ENCODE measurements at places on chromosomes 7 and 10.

GRCh38 chr7:29075606-29076005 lies 70.7 kb downstream of the CPVL start:
- no peak for DNase-seq

DNA sequence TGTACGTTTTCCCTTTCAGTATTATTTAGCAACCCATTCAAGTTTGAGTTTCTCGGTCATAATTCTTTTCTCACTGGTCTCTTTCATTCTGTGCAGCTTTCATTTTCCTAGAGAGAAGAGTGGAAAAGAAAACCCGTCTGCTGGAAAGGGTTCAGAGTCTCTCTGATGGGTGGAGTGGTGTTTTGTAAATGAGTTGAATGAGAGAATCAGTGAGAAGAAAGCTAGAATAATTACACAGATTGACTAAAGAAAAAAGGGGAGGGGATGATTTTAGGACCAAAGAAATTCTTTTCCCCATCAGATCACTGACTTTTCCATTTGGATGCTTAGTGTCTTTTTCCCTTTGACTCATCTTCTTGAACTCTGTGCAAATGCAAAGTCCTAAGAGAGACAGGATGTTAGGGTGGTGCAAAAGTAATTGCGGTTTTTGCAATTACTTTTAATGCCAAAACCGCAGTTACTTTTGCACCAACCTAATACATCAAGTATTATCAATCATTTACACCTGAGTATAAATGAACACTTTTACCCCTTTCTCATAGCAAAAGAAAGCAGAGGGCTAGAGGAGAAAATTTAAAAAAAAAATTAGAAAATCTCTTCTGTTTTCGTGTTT lies 242.1 kb upstream of the SP4 start:
- DNase-seq = no peak

DNA sequence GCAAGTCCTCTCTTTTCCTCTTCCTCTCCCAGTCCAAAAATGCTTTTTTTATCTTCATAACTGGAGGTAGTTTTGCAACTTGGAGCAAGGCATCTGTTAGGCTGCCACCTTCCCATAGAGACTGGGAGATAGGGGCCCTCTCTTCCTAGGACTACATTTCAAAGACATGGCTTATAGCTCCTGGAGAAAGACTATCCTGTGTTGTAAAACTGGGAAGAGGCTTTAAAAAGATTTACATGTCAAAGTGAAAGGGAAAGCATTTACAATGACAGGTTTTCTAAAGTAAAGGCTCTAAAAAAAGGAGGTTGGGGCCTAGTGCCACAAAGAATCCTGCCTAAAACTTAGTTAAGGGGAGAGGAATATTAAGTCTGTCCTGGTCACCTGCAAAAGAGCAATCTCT lies 82.2 kb upstream of the SEMA3E start:
- DNase-seq = no peak

GRCh38 chr7:2245883-2246675 lies 4.1 kb downstream of the NUDT1 start:
- DNase-seq = no peak

GRCh38 chr10:126372396-126372795 lies 15.9 kb downstream of the ADAM12 start:
- no peak for DNase-seq

GRCh38 chr7:49119706-49120105 lies 195.4 kb downstream of the CDC14C start:
- no peak for DNase-seq

DNA sequence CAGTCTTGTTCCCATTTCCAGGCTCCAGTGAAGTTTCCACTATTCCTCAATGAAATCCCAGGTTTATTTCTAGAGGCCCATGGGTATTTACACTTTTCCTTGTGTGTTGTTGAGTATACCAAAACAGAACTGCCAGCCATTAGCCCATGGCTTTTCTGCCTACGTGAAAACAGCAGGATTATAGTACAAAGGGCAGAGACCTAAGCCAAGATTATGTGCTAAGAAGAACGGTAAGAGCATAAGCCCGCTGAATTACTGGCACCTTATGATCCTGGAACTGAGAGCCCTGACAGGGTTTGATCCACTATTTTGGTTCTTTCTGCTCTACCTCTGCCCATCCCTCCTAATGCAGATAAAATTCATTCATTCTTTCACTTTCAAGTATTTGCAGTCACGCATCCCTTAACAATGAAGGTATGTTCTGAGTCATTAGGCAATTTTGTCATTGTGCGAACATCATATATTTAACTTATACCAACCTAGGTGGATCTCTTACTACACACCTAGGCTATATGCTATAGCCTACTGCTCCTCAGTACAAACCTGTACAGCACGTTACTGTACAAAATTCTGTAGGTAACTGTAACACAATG lies 16.0 kb downstream of the SEMA3C start:
- no peak for DNase-seq

- no peak for DNase-seq
These were observed 31.1 kb upstream of the TOMM7 start for GRCh38 chr7:22853674-22854157.

- no peak for DNase-seq
These were observed 75.3 kb upstream of the DNAAF5 start for GRCh38 chr7:651032-651728.

- no peak for DNase-seq
These were observed 84.0 kb upstream of the GTF2I start for GRCh38 chr7:74573512-74573911.

GRCh38 chr7:66699998-66700397 lies 40.5 kb upstream of the RABGEF1 start:
- DNase-seq = no peak

GRCh38 chr7:42262964-42263363 lies 26.0 kb upstream of the GLI3 start:
- no peak for DNase-seq

DNA sequence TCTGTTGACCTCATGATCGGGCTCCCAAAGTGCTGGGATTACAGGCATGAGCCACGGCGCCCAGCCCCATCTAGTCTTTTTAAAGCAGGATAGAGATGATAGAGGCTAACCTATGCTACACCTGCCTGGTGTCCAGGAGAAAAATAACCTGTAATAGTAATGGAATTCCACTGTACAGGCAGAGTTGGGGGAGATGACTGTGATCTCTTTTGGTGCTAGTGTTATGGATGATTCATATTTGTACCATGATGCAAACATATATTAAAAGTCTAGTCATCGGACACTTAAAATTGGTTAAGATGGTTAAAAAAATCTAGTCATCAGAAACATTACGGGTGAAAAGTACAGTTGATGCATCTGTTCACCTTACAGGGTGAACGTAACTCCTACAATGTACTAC lies 6.1 kb upstream of the SAR1A start:
- DNase-seq = no peak

- peak; percentile 47 for DNase-seq
These were observed 445 bp downstream of the REEP3 start for GRCh38 chr10:63521416-63522276.

- no peak for DNase-seq
These were observed 2.4 kb downstream of the ADCK2 start for GRCh38 chr7:140674899-140675701.

- no peak for DNase-seq
These were observed 62.5 kb downstream of the PWWP2B start for GRCh38 chr10:132459301-132460003.

GRCh38 chr10:23438547-23439451 lies at the start of gene OTUD1:
TSS of gene OTUD1 (plus strand) at chr10:23439075. CDS start at chr10:23439458, 383 bp downstream.
- DNase-seq = peak; percentile 90

DNA sequence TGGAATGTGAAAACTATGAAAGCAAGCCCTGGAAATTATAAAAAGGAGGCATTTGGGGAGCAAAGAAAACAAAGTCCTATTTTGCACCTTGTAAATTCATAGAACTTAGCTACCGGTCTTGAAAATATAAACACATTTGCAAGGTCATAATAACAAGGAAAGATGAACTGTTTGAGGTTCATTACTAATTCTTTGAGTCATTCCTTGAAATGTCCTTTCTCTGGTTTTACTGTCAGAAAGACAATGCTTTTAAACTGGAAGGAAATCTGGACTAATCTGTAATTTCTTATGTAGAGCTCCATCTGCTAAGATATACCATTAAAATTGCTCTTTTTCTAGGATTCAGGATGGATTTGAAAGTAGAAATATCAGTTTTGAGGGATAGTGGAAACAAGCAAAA lies 1.4 kb downstream of the ERLIN1 start:
- no peak for DNase-seq

DNA sequence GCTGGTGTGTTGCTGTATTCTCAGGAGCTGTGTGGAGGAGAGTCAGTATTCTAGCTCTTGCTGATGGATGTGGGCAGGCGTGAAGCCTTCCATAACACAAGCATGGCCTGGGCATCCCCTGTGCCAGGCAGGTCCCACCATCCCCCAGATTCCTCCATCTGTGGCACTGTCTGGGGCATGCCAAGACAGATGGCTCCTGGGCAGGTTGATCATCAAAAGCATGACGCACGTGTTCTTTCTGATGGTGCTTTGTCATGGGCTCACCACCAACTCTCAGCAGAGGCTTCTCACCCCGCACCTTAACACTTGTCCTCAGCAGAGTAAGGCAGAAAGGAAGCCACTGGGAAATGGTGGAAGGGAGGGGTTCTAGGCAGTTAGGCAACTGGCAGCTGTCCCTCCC lies 364.3 kb downstream of the PLXNA4 start:
- DNase-seq = no peak

- DNase-seq = no peak
These were observed 534.2 kb upstream of the ZWINT start for GRCh38 chr10:56895306-56895705.

DNA sequence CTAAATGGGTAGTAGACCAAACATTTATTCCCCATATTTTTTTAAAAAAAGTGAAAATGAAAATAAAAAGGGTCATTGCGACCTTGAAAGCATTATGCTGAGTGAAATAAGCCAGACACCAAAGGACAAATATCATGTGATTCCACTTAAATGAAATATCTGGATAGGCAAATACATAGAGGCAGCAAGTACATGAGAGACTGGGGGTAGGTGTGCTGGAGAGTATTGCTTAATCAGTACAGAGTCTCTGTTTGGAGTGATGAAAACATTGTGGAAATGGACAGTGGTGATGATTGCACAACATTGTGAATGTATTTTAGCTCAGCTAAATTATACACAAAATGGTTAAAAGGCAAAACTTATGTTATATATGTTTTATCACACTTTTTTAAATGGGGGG lies 169.4 kb downstream of the AKR1D1 start:
- DNase-seq = no peak

DNA sequence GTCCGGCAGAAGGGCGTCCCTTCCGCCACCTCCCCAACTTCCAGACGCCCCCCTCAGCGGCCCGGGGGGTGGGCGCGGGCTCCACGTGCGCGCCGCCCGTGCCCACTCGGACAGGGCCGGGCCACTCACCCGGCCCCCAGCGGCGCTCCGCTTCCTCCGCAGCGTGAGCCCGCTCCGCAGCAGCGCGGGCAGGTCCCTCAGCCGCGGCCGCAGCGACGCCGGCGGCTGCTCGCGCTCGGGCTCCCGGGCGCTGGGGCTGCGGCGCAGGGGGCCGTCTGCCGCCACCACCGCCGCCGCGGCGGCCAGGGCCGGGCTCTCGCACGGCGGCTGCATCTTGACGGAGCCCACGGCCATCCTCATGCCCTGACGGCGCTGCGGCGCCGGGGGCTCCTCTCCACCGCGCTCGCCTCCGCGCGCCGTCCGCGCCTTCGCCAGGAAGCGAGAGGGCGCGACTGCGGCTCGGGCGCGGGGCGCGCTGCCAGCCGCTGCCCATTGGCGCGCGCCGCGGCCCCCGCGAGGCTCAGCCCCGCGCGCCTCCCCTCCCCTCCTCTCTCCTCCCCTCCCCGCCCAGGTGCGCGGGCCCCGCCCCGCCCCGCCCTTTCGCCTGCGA lies at the start of gene RAPGEF5:
TSS of gene RAPGEF5 (minus strand) at position 454 of the 610 bp plus-strand sequence. CDS start at position 360, 94 bp downstream.
- DNase-seq = no peak

GRCh38 chr10:49735848-49736563 lies 26.1 kb downstream of the OGDHL start:
- DNase-seq = no peak

DNA sequence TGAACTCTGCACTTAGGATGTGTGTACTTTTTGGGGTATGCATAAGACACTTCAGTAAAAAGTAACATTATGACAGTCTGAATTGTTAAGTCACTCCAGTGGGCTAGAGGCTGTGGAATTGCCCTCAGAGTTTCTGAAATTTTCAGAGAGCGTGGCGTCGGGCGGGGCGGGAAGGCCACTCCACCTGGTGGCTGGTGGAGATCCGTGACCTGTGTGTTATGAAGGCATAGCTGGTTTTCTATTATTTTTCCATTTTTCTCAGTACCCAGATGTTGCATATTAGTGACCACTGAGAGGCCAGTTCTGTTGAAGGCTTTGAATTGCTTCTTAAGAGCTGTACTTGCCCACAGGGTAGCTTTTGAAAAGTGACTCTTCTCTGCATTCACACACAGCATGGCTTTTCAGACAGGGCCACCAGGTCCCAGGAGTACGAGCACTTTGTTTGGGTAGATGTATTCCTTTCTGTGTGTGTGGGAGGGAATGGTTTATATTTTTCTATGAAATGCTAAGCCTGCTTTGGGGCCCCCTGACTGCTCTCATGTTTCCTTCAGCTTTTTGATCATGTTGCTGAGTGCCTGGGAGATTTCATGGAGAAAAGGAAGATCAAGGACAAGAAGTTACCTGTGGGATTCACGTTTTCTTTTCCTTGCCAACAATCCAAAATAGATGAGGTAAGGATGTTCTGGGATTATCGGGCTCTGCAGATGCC lies 52.3 kb downstream of the TACR2 start:
- DNase-seq = no peak

DNA sequence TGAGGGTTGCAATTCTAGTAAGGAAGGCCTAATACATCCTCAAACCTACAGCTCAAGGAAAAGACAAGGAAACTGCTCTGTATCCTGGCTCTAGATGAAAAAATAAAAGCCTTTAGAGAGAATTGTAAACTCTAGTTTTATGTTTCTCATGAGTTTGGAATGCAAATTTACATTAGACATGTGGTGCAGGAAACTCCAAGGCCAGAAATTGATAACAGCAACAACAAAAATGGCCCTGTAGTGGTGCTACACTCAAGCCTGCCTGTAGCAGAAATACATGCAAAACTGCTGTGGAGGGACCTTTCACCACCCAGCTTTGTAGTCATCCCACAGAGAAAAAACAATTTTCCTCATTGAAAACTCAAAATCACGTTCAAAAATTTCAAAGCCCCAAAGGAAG lies 546.7 kb upstream of the LRRN3 start:
- no peak for DNase-seq

DNA sequence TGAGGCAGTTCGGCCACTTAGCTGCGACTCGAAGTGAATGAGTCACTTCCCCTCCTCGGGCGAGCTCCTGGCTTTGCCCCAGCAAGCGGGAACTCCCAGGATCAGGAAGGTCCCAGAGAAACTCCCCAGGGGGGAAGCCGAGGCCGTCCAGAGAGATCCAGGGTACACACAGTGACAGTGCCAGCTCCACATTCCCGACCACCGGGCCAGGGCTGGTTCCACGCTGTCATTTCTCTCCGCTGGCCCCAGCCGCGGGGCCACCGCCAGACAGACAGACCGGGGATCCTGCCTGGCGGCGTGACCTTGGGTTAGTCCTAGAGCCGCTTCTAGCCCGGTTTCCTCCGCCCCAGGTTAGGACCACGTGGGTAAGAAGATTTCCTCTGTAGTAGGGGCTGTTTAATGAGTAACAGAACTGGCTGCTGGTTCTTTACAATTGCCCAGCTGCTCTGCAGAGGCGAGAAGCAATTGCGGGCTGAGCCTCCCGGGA lies 463 bp upstream of the UPP1 start:
- DNase-seq = no peak

GRCh38 chr7:68038621-68039314 lies 1042.1 kb downstream of the TYW1 start:
- no peak for DNase-seq

- peak; percentile 32 for DNase-seq
These were observed 61.0 kb upstream of the AOAH start for GRCh38 chr7:36784991-36785940.
